ENCODE measurements at places on chromosomes 11 and 22.

- DNase-seq: no peak
Observed at GRCh38 chr22:38881464-38881871, 9.5 kb upstream of the CBX6 start.

GRCh38 chr22:50612528-50613221 is 12.1 kb downstream of the MAPK8IP2 start:
- peak; percentile 92 for DNase-seq

DNA sequence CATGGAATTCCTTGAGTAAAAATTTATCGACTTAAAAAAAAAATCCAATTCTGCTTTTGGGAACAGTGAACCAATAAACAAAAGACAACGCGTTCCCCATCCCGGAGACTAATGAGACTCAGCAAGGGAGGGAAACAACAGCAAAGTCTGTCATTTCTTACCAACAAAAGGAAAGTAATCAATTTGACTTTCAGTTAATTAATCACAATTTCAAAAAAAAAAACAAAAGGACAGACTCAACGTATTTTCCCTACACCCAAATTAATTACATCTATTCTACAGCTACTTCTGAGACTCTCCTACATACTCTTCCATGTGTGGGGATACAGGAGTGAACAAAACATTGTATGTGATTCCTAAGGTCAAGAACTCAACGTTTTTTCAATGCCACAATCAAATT is 1.9 kb downstream of the RDX start:
- no peak for DNase-seq

DNA sequence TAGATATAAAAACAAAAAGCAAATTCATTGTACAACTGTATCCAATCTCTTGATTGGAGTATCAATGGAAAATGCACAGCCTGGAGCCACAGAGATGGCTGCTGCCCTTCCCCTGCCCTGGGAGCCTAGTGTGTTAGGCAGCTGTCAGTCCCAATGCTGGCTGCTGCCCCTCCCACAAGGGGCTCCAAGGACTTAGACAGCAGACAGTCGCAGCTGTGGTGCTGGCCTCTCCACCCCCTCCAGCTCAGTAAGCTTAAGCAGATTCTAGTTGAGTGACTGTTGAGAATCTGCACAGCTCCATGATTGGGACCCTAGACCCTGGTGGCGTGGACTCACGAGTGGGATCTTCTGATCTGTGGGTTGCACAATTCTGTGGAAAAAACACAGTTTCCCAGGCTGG is 1511.2 kb downstream of the FAM181B start:
- DNase-seq: no peak

- DNase-seq: no peak
Observed at GRCh38 chr11:99432677-99433076, 411.9 kb downstream of the CNTN5 start.

DNA sequence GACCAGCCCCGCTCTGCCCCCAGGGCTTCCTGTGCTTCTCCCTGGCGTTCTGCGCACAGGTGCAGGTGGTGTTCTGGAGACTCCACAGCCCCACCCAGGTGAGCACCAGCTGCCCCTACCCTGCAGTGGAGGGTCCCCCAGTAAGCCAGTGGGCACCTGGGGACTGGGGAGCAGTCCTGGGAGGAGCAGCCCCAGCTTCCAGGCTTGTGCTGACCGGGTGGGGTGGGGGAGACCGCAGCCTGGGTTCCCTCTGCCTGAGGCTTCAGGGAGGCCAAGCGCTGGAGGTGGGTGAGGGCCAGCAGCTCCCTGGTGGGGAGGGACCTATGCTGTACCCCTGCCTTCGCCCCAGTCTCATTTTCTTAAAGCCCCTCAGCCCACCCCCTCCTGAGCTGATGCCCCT is 6.9 kb downstream of the TSPAN32 start:
- no peak for DNase-seq

DNA sequence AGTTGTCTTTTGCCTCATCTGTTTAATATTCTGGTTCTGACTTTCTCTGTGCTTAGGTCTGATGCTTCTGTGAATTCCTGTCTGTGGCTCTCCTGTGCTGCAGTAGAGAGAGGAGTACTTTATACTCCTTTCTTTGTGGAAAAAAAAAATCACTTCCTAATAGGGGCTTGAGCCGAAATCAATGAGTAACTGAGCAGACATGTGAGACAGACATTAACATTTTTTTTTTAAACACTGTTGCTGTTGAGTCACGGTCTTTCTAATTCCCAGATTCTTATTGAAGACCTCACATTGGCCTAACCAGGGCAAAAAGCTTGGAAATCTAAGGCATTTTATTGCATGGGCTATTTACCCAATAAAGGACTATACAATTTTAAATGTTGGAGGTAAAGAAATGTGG is 86.1 kb downstream of the GRM5 start:
- no peak for DNase-seq

- no peak for DNase-seq
Observed at GRCh38 chr11:125413226-125413625, 82.8 kb downstream of the FEZ1 start.

DNA sequence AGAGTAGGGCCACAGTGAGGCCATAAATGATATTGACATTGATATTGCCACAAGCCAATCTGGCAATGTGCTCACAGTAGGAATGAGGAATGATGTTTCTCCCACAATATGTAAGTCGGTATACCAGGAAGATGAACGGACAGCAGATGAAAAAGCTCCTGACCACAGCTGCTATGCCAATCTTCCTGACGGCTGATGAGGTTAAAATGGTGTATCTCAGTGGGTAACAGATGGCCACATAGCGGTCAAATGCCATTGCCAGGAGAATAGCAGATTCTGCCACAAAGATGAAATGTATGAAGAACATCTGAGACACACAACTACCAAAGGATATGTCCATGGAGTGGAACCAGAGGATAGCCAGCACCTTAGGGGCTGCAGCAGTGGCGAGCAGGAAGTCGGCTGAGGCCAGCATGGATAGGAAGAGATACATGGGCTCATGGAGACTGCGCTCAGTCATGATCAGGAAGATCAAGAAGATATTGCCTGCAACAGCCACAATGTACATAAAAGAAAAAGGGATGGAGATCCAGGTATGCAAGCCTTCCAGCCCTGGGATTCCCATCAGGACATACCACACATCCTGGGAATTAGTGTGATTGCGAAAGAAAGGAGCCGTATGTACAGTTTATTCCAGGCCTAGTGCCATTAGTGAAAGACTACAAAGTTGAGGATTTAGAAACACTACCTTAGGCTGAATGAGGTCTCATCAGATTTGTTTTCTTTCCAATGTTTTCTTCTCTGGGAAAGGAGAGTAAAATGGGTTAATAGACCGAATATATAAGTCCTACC is 22.2 kb downstream of the OR51V1 start:
- DNase-seq: no peak

DNA sequence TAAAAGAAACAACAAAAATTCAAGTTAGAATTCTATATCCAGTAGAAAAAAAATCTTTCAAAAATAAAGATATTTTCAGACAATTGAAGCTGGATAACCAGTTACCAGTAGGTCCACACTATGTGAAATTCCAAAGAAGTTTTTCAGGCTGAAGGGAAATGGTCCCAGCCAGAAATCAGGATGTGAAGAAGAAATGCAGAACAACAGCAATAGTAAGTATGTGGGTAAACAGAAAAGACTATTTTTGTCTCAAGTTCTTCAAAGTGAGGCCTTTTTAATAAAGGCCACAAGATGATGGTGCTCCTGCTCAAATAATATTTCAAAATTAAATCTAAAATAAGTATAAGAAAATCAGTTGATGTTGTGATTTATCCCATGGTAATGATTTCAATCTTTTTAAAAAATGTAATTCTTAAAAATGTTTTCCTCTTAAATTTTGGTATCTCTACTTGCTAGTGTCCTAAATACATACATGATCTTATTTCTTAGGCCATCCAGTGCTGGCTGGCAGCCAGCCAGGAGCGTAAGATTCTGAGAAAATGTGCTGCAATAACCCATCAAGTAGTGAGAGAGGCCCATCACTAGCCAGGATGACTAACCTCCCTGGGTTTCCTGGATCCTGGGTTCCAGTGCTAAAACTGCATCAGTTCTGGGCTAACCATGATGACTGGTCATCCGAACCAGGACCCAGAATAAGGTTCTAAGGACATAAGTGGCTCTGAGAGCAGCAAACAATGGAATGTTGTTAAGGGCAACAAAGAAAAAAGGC is 15.6 kb upstream of the UCP3 start:
- DNase-seq: no peak
